ENCODE measurements at places on chromosomes 13 and 19.

DNA sequence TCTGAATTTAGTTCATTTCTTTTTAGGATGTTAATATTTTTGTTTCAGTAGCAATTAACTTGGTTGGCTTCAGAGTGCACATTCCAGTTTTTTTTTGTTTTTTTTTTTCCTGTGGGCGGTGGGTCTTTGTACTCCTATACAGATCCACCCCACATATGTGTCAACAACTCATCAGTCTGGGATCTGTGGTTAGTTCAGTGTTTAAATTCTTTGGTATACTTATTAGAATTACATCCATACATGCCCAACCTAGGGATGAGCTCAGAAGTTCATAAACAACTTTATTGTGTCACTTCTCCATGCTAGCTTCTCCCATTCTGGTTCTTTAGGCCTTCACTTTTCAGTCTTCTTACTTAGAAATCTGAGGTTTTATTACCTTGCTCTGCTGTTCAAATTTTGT is 50.9 kb downstream of the PCCA start:
- no peak for DNase-seq

GRCh38 chr13:39455521-39456175 is 147.3 kb downstream of the LHFPL6 start:
- DNase-seq = no peak

DNA sequence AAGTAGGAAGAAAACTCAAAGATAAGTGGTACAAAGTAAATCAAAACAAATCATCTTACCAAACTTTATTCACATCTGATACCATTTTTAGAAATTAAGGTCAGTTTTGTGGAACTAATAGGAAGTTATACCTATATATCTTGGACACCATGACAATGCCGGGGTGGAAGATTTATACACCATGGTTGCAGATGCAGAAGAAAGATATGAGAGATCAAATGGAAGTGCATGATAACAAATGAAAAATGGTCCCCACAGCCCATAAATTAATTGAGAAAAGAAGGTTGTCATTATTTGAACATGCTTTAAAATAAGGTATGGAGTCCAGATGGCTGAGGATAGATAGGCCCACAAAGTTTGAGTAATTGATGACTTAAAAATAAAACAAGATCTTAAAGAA is 276.8 kb downstream of the TSHZ3 start:
- no peak for DNase-seq

- DNase-seq = no peak
Observed at GRCh38 chr13:28271056-28271840, 132.9 kb downstream of the PAN3 start.

- no peak for DNase-seq
Observed at GRCh38 chr13:66328476-66328875, 901.7 kb downstream of the PCDH9 start.

DNA sequence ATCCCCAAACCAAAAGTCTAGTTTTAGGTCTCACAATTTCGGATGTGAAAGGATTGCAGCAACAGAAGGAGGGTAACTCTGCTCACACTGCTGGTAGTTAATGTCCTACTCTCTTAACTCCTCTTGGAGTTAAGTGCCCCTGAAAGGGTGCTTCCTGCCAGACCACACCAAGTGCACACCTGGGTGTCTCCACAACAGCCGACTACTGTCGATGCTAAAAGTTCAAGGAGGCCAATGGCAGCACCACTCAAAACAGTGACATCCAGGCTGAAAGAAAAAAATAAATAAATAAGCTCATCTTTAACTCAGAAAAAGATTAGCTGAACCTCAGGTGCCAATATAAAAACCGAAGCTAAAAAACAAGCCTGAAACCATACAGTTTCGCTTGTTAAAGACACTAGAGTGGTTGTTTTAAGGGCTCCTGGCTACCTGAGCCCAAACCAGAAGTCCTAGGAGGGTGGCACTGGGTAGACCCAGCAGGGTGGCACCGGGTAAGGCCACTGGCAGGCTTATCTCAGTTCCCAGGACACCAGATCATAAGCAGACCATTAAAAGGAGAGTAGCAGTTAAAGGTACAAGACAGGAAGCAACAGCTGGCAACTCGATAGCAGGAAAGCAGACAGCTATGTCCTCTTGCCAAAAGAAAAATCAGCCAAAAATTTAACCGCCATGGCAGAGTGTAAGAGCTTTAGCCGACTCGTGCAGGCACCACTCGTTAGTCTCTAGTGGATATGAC is 39.3 kb downstream of the BRD4 start:
- peak; percentile 18 for DNase-seq

- no peak for DNase-seq
Observed at GRCh38 chr19:10293637-10294367, 4.0 kb downstream of the ICAM5 start.

DNA sequence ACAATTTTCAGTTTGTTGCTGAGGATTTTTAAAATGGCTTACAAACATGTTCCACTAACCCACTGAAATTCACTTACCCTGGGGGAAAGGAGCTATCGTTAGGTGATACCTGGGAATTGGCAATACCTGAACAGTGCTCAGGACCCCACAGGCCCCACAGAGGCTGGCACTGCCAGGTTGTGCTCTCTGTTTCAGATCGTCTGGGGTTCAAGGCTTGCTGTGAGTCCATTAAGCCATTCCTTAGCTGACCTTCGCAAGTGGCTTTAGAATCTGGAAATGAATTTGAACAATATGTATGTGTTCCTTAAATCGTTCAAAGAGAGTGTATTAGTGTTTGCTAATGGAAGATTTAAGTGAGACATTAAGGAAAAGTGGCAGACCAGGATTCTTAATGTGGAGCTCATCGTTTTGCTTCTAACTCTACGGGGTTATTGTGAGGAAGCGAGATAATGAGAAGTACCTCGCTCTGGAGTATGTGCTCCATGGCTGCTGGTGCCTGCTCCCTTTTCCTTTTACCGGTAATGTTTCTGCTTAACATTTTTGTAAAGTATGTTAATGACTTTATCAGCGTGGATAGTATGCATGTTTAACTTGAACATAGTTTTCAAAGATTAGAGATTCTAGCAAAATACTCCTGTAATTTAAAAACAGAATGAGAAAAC is 13.6 kb downstream of the KLF5 start:
- no peak for DNase-seq

DNA sequence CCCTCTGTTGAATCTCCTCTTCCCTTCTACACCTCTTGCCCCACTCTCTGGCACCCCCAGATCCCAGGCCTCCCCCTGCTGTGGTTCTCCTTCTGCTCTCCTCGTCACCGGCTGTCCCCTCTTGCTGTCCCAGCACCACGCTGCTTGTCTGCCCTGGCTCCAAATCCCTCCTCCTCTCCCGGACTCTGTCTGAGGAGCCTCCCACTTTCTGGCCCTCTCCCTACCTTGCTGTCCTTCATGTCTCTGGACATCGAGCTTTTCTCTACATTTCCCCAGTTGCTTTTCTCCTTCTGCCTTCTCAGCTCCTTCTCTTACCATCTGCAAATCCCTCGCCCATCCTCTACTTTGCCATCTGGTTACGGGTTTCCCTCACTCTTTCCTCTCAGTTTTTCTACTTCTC is 1.2 kb downstream of the ZNF347 start:
- DNase-seq = no peak

DNA sequence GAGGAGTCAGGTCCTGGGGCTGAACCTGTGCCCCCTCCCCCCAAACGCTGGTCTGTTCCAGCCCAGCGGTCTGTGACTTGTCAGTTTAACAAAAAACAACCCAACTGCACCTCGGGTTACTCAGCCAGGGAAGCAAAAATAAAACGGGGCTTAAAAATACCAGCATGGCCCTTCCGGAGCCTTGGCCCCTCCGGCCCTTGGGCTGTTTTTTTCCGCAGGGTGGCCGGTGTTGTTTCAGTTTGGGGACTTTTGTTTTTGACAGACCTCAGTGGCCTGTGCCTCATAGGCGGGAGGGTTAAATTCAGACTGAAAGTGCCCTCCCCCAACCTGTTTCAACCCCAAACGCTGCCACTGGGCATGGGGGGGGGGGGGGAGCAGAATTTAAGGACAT is 4.0 kb downstream of the TCF3 start:
- no peak for DNase-seq

DNA sequence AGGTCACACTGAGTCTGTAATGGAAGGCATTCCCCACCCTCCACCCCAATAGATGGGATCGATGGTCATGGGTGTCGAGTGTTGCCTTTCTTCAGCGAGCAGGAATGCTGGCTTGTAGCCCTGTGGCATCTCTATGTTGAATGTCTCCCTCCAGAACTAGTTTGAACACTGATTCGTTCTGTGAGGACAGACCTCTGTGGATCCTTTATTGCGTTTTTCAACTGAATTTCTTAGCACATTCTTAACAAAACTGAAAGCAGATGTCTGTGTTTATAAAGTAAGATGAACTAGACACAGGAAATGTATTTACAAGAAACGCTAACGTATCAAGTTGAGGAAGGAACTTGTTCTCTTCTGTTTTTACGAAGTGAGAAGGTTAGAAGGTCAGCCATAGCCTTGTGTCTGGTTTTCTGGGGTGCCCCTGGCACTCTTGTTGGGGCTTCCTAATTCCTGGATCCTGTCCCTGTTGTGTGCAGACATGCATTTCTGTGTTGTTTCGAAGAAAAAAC is 36.8 kb upstream of the TM9SF2 start:
- DNase-seq = no peak

- DNase-seq = no peak
Observed at GRCh38 chr13:32041429-32041828, 9.9 kb downstream of the FRY start.

DNA sequence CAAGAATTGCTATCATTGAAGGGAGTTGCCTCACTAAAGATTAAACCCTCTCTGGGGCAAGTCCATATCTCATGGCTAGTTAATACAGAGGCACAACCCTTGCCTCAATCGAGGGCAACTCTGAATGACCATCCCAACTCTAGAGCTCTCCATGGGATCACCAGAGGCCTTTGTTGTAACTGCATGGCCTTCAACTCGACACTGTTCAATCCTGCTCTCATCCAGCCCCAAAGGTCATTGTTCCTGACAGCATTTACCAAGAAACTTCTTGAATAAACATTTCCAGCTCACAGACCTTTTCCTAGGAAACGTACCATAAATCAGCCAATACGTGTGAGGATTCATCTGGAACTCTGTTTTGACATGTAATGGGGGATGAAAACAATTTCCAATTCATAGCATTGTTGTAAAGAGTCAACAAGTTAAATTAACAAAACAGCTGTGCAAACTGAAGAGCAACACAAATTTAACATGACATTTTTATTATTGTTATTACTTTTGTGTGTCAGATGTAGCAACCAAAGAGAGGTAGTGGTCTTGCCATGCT is 452.7 kb downstream of the SUCLA2 start:
- DNase-seq = no peak

- DNase-seq = no peak
Observed at GRCh38 chr19:23523863-23524262, 128.6 kb upstream of the ZNF91 start.

GRCh38 chr13:49303533-49304252 is 56.0 kb downstream of the CDADC1 start:
- no peak for DNase-seq
